ENCODE measurements at places on chromosomes 16 and 17. TPM values are rescaled to one million over a fixed set of nuclear protein-coding genes. Genes with fewer than 3 reads are reported as not detected.

The KRT23 gene
- polyA plus RNA-seq = not detected

DNA sequence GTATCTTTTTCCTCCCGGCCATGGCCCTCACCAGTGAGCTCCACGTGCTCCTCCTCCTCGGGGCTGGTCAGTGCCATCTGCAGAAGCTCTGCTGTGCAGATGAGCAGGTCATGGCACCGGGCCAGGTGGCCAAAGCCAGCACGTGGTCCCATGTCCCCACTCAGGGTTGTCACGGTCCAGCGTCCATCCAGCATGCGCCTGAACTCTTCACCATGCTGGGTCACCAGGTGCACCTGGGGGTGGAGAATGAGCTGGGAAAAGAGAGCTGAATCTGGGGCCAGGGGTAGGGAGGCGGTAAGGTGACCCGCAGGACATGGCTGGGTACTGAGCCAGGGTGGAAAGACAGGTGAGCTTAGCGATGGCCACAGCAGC is 1.3 kb downstream of the DHX58 start:
- DNase-seq = no peak

The KIF2B gene
- polyA plus RNA-seq = not detected

GRCh38 chr17:50536683-50537646 is 4.4 kb downstream of the EPN3 start:
- DNase-seq = no peak

- DNase-seq = no peak
These were observed 74.6 kb downstream of the KSR1 start for GRCh38 chr17:27530764-27531391.

The ITGB3 gene
- polyA plus RNA-seq = not detected

DNA sequence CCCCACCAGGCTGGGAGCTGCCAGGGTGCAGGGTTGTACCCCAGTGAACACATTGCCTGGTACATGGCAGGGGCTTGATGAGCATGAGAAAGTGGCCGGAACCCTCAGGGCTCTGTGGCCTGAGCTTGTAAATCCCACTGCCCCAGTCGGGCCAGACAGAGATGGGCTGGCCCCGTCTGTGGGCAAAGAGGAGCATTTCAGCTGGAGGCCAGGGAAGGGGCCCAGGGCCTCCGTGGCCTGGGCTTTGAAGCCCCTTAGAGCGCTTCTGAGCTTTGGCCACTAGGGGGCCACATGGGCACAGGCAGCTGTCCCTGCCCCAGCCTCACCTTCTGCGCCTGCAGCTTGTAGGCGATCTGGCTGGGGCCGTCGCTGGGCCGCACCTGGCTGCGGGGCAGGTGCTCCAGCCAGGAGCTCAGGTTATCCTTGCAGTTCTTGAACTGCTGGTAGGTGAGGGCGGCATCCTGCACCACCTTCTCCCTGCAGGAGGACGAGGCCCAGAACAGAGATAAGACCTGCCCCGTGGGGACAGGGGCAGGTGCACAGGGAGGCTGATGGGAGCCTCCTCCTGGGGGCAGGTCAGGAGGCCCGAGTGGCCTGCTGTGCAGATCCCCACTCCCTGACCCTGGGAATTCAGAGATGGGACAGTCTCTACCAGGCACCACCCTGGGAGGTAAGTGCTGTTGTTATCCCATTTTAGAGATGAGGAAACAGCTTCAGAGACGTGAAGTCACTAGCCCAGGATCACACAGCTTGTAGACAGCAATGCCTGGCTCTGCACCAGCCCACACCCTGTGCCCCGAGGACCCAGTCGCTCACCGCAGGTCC is 12.8 kb downstream of the EVPL start:
- peak; percentile 71 for DNase-seq

DNA sequence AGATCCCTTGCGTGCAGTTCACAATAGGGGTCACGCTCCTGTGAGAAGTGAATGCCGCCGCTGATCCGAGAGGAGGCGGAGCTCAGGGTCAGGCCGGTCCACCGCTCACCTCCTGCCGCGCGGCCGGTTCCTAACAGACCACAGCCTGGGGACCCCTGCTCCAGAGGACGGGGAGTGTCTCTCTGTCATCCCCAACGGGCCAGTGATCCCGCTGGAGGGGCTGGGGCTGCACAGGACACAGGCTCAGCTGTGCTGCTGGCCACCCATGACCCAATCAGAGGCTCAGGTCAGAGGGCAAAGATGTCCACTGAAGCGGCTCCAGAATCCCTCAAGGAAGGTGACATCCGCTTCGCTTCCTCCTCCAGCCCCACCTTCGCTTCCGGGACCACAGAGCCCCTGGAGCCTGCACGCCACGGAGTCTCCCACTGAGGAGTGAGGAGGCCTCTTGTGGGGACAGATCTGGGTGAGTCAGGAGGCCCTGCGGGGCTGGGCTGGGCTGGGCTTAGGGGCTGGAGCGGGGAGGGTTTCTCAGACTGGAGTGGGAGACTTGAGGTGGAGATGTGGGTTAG is 115.4 kb downstream of the METRNL start:
- no peak for DNase-seq

- no peak for DNase-seq
These were observed 46.9 kb downstream of the PIMREG start for GRCh38 chr17:6491071-6491700.

- no peak for DNase-seq
These were observed 232.4 kb downstream of the IRX3 start for GRCh38 chr16:54053891-54054820.
